D721Med (cell line): ENCODE measurements at places on chromosomes 1 and 21.

- no peak for DNase-seq
These were observed 220.1 kb downstream of the SDCCAG8 start for GRCh38 chr1:243475966-243476365.

- no peak for DNase-seq
These were observed 139.2 kb downstream of the NTMT2 start for GRCh38 chr1:170284951-170285350.

DNA sequence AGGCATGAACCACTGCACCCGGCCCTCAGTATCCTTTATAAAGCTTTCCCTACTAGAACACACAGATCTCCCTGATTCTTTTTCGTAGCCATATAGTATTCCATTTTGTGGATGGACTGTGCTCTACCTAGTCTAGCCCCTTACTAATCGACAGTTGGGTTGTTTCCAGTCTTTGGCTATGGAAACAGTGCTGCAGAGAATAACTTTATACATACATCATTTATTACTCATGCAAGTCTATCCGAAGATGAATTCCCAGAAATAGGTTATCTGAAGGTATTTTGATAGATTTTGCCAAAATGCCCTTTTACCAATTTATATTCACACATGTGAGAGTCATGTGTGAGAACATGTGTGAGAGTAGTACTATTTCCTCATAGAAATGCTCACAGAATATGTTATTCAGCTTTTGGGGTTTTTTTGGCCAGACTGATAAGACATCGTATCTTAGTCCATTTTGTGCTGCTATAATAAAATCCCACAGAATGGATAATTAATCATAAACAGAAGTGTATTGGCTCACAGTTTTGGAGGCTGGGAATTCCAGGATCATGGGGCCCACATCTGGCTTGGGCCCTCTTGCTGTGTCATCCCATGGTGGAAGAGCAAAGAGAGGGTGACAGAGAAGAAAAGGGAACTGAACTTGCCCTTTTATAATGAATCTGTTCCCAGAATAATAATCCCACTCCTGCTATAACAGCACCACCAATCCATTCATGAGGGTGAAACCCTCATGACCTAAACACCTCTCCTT is 17.3 kb upstream of the FGR start:
- no peak for DNase-seq

GRCh38 chr1:24978383-24979032 is 48.4 kb upstream of the RUNX3 start:
- DNase-seq = no peak

GRCh38 chr1:158285756-158286241 is 3.9 kb upstream of the CD1C start:
- DNase-seq = no peak

GRCh38 chr1:56515898-56516538 is 63.3 kb downstream of the PLPP3 start:
- DNase-seq = no peak

DNA sequence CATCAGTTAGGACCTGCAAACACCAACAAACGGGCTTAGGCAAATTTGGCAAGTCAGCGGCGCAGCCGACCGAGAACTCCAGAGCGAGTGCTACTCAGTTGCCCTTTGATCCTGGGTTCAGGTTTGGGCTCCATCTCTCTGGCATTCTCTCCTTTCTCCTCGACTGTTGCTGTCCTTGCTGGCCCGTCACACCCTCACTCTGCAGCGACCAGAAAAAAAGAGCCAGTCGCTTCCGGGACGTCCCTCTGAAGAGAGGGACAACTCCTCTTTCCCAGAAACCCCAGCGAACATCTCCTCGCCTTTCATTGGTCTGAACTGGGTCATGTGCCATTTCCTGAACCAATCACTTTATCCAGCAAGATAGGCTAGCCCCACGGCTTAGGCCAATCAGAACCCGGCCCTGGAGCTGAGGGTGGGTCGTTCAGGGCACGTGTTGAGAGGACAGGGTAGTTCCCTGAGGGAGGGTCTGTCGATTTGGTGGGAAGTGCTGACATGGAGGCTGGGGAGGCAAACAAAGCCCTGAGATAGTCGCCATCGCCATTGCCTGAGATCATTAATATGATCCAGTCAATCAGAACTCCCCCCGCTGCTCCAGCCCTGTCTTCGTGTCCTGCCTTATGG is 113.7 kb downstream of the PTPRU start:
- DNase-seq = no peak

- no peak for DNase-seq
These were observed 35.9 kb downstream of the ACTL8 start for GRCh38 chr1:17791055-17791390.

GRCh38 chr1:17215545-17215890 is 10.6 kb downstream of the PADI1 start:
- no peak for DNase-seq

DNA sequence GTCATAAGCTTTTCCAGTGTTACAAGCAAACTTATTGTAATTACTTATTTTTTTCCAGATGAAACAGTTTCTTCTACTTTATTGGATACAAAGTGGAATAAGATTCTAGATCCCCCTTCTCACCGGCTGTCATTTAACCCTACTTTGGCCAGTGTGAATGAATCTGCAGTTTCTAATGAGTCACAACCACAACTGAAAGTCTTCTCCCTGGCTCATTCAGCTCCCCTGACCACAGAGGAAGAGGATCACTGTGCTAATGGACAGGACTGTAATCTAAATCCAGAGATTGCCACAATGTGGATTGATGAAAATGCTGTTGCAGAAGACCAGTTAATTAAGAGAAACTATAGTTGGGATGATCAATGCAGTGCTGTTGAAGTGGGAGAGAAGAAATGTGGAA is 95.5 kb downstream of the ZFYVE9 start:
- DNase-seq = no peak

DNA sequence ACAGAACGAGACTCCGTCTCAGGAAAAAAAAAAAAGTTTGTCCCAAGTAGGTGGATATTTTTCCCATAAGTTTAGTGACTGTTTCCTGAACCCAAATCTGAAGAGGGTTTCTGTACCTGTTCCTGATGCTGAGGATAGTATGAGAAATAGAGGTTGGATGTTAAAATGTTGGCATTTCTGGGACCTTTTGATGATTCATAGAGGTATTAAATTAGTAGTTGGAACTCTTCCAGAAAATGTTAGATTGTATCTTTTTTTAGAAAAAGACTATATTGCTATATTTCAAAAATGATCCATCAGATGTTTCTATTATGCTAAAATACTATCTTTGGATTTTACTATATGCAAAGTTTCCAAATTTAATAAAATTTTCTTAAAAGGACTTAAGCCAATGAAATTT is 2.9 kb upstream of the CENPL start:
- DNase-seq = no peak

GRCh38 chr1:235632506-235633401 is 16.8 kb downstream of the GNG4 start:
- no peak for DNase-seq

DNA sequence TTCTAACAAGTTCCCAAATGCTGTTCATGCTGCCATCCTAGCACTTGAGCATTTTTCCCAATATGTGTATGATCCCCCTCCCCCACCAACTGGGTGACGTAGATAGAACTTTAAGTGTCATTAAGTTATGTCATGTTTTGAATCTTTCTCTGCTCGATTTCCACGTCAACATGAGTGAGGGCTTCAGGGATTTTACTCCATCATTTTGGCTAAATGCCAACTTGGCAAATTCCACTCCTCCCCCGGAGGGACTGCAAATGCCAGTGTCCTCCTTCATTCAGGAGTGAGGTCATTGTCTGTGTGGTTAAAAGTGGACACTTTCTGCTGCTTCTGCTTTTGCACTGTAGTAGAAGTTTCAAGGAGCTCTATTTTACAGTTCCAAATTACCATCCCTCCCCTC is 201.7 kb downstream of the FGGY start:
- DNase-seq = no peak
